Mesothelial cell of epicardium (in vitro differentiated cells): ENCODE measurements at places on chromosomes 2 and 18. TPM values are rescaled to one million over a fixed set of nuclear protein-coding genes. Genes with fewer than 3 reads are reported as not detected.

ANKRD62 gene
- total RNA-seq = not detected in 3 replicates

VWC2L gene
- not detected in 3 replicates for total RNA-seq

PAX3 gene
- total RNA-seq = 0.25 to 0.41 TPM in 2 of 3 replicates, not detected in the other

- peak; percentile 51 for DNase-seq
- H3K27ac ChIP-seq = no peak within 1 kb of the TSS
- peaks cover 2% of the 10 kb centered on the region for H3K27me3 ChIP-seq
- H3K4me1 ChIP-seq = peaks cover 3% of the 10 kb centered on the region
Measured at GRCh38 chr2:165203689-165204559, at the start of gene SCN3A. Gene SCN3A, minus strand, starts transcription at chr2:165204050. Its CDS starts 27,656 bp downstream, at chr2:165176394.

DNA sequence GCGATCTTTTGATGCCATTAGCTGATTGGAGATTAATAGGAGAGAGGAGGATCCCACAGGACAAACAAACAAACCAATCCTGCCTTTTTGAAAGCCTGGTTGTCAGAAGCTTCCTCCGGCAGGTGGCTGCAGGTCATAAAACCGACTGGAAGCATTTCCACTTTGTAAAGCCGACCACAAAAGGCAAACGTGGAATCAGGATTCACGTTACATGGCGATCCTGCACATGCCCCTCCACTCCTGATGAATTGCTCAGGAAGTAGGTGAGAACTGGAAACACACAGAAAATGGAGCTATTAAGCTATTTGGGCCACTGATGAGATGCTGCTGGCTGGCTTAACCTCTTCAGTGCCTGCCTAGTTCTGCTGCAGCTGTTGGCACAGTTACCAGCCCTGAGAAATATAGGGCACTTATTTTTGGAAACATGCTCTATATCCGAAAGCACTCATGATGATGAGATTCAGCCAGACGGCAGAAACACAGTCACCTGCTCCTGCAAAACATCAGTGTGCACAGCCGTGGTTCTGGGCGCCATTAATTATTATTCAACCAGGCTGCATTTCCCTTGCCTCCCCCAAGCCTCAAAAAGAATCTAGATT lies 110.3 kb upstream of the ST6GAL2 start:
- H3K27me3 ChIP-seq = peaks cover 28% of the 10 kb centered on the region
- no peaks in the 10 kb centered on the region for H3K36me3 ChIP-seq
- no peak overlapping the region for H3K4me3 ChIP-seq
- H3K4me1 ChIP-seq = peaks cover 4% of the 10 kb centered on the region

- H3K36me3 ChIP-seq = peaks cover 47% of the 10 kb centered on the region
- no peak overlapping the region for H3K4me3 ChIP-seq
- H3K27ac ChIP-seq = no peak overlapping the region
- H3K4me1 ChIP-seq = peaks cover 15% of the 10 kb centered on the region
Measured at GRCh38 chr2:69081001-69081580, 68.1 kb downstream of the ANTXR1 start.

- no peak for DNase-seq
- no peaks in the 10 kb centered on the region for H3K4me1 ChIP-seq
- H3K27ac ChIP-seq = no peak overlapping the region
- no peaks in the 10 kb centered on the region for H3K27me3 ChIP-seq
- H3K4me3 ChIP-seq = no peak overlapping the region
Measured at GRCh38 chr2:3459185-3460015, 59.9 kb downstream of the ADI1 start.

GRCh38 chr2:6824962-6825361 lies 40.7 kb downstream of the CMPK2 start:
- DNase-seq = no peak
- H3K4me3 ChIP-seq = no peak overlapping the region
- H3K27me3 ChIP-seq = no peaks in the 10 kb centered on the region
- no peak overlapping the region for H3K27ac ChIP-seq
- H3K36me3 ChIP-seq = peaks cover 2% of the 10 kb centered on the region

DNA sequence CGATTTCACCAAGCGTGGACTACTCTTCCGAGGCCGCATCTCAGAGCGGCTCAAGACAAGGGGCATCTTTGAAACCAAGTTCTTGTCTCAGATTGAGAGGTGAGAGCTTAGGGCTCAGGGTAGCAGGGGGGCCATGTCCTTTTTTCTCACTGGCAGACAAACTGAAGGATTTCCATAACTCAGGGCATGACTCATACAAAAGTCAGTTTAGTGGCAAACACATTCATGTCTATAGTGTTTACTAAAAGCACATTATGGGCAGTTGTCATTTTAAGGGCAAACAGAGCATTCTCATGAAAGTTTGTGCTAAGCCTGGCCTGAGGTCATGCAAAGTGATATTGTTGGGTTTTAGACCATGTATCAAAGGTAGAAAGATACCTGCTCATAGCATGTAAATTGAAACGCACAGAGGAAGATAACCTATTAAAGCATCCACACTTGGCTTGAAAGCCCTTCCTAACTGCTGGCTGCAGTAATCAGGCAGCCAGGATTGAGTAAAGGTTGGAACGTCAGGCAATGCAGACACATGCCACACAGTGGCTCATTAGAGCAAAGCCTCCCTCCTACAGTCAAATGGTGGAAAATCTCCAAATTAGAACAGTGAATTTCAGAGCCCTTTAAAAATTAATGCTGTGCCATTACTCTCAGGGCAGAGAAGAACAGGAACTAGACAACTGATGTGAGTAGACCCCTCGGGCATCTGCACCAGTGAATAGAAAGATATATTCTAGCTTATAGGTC lies 54.2 kb downstream of the HK2 start:
- H3K27me3 ChIP-seq = no peaks in the 10 kb centered on the region
- H3K36me3 ChIP-seq = peaks cover 50% of the 10 kb centered on the region
- H3K4me3 ChIP-seq = no peak overlapping the region
- H3K27ac ChIP-seq = no peak overlapping the region
- no peak for DNase-seq
